ENCODE measurements at places on chromosomes 4 and X.

GRCh38 chr4:129583868-129584267 is 487.9 kb downstream of the C4orf33 start:
- DNase-seq = peak; percentile 5

DNA sequence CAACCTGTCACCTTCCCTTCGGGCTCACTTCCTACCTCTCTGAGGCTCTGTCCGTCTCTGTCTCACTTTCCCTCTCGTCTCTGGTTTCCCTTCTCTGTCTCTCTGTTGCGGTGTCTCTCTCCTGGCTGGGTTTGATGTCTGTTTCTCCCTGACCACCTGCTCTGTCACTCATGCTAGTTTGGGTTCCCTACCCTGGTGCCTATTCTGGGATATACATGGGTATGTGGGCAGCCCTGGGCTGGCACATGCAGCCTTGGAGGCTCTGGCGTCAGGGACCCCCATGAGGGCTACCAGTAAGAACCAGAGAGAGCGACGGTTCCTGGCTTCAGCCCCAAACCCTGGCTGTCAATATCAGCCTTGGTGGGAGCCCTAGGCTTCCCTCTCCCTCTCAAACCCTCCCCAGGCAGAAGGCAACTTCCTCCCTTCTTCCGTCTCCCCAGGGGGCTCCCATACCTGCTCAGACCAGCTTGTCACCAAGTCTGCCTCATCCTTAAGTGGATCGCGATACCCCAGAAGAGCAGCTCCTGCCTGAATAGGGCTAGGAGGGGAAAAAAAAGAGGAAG is 314 bp downstream of the DNASE1L1 start:
- no peak for DNase-seq

- no peak for DNase-seq
Observed at GRCh38 chr4:109499513-109499912, 60.5 kb upstream of the MCUB start.

- DNase-seq = no peak
Observed at GRCh38 chr4:164828955-164829354, 48.0 kb upstream of the APELA start.

GRCh38 chr4:62512271-62512670 is 1312.1 kb downstream of the ADGRL3 start:
- DNase-seq = no peak

DNA sequence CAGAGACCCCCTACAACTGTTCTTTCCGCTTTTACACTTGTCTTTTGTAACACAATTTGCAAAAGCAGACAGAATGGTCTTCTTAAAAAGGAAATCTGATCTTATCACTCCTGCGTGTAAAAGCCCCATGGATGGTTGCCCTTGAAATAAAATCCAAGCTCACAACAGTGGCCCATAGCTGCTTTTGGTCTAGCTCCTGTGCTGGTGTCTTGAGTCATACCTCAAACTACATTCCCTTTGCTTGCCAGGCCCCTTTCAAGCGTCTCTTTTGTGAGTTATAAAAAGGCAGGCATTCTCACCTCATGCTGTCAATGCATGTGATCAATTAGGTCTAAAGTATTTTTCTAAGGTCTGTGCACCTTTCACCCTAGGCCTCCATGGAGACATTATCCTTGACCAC is 27.6 kb downstream of the HPGD start:
- DNase-seq = no peak

- no peak for DNase-seq
Observed at GRCh38 chr4:173410079-173410478, 11.2 kb upstream of the SCRG1 start.

GRCh38 chr4:56055027-56055977 is 106.6 kb downstream of the CEP135 start:
- DNase-seq = no peak

GRCh38 chrX:39336671-39337311 is 535.5 kb downstream of the MID1IP1 start:
- DNase-seq = no peak

DNA sequence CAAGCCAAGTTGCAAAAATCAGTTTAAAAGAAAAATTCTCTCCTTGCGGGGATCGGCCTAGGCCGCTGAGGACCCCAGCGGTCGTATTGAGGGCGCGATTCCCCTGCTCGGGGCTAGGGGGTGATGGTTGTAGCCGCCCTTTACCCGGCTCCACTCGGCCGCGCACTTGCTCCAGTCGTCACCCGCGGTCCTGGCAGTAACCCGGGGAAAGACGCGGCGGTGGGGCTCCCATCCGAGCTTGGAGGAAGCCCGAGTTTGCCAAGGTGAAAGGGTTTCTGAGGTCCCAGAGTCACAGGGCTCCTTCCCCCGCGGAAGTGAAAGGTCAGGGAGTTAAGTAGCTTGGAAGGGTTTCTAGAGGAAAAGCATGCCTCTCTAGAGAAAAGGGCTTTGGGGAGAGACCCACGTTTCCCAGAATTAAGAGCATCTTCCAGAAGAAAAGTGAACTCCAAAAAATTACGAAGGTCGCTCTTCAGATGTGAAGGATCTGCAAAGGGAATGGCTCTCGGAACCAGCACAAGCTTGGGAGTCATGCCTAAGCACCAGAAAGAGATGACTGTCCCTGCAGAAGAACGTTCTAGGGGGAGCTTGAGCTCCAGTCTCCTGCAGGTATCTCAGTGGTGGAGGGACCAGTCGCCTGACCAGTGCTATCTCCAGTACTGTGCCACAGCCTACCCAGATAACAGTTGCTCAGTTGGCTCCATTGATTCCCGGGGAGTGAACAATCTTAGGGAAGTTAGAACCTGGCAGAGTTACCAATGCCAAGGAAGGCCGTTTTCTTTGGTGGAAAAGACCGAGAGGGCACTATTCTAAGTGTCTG is 875 bp downstream of the LAP3 start:
- DNase-seq = peak; percentile 53

- no peak for DNase-seq
Observed at GRCh38 chr4:32417113-32417704, 1697.0 kb downstream of the PCDH7 start.

DNA sequence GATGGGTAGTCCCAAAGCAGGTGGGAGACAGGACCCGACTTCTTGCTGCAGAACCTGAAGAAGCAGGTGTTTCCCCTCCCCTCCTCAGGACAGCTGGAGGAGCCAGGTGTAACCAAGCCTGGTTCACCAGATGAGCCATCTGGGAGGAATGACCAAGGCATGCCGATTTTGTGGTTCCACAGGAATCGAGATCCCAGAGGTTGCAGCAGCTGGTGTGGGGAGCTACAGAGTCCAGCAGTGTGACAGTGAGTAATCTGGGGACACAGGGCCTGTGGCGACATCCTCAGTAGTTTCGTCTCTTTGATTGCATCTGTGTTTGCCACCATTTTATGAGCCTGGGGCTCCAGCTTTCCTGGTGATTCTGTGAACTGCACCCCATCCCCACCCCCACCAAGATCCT is 2.6 kb upstream of the NDP start:
- peak; percentile 54 for DNase-seq

- DNase-seq = peak; percentile 48
Observed at GRCh38 chr4:139934057-139934707, 219.8 kb downstream of the MAML3 start.

DNA sequence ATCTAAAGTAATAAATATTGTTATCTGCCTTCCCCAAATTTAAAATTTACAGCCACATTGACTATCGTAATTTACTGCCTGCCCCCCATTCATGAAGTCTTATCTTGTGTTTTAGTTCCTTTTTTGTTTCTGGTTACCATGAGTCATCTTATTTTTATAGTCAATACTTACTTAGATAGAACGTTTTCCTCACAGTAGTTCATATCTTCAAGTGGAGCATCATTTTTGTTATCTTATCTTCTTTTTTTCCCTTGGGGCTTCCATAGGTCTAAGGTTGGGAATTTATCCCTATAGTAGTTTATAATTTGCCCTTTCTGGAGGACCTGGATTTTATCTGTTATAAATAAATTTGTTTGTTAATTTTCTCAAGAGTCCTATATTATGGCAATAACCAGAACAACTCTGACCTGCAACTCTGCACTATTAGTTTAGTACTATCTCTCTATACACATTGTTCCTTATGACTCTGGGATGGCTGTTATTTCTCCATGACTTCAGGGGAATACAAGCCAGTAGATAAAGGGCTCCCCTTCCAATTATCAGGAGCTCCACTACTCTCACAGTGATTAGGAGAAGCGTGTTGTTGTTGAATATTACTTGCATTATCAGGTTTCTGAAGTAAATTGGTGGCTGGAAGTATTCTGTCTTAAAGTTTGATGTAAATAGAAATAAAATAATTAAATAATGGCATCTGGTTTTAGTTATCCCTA is 330.6 kb downstream of the GALNTL6 start:
- DNase-seq = no peak

GRCh38 chr4:143289370-143289769 is 47.3 kb upstream of the GAB1 start:
- no peak for DNase-seq

GRCh38 chr4:138113819-138114400 is 128.2 kb downstream of the SLC7A11 start:
- no peak for DNase-seq

DNA sequence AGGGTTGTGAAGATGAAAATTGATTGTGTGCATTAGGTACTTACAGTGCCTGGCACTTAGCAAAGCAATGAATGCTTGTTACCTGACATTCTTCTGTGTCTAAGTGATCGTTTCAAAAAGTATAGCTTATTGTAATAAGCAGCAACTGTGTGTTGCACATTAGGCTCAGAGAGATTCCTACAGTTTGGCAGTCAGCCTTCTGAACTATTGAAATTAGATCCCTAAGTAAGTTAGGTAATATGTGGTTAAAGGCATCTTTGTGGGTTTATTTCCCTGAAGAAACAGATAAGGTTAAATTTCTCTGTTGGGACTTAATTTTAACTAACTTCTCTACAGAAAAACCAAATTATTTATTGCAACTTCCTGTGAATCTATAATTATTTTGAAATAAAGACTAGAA is 93.4 kb downstream of the REPS2 start:
- no peak for DNase-seq

- DNase-seq = no peak
Observed at GRCh38 chrX:41153448-41153847, 68.2 kb downstream of the USP9X start.

DNA sequence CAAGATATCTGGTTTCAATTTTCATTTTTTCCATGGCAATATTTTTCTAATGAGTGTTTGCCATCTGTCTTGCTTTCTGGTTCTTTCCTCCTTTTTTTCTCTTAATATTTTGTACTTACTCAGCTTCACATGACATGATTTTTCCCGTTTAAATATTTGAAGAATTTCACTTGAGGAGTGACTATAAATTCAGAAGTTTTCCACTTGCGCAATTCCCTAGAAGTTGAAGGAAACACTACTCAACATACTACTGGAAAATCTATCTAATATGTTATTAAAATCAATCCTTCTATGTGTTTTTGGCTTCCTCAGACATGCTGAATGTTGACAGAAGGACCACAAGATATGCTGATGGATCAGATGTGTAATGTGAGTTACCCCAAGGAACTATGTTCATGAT is 36.8 kb upstream of the BANK1 start:
- DNase-seq = no peak

GRCh38 chr4:24229978-24230377 is 340.1 kb upstream of the PPARGC1A start:
- DNase-seq = no peak

DNA sequence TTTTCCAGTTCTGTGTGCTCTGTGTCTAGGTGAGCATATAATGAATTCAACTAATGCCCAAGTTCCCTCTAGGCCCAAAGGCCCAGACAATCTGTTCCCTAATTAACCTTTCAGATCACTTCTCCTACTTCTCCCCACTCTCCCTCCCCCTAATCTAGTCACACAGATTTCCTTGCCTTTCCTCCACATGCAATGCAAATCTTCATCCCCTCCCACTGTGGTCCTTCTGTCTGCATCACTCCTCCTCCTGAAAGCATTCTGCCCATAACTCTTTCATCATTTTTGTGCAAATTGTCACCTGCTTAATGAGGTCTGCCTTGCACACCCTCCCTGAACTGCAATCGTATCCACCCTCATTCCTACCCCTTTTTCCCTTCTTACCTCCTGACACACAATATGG is 346.6 kb downstream of the FBXO8 start:
- no peak for DNase-seq

DNA sequence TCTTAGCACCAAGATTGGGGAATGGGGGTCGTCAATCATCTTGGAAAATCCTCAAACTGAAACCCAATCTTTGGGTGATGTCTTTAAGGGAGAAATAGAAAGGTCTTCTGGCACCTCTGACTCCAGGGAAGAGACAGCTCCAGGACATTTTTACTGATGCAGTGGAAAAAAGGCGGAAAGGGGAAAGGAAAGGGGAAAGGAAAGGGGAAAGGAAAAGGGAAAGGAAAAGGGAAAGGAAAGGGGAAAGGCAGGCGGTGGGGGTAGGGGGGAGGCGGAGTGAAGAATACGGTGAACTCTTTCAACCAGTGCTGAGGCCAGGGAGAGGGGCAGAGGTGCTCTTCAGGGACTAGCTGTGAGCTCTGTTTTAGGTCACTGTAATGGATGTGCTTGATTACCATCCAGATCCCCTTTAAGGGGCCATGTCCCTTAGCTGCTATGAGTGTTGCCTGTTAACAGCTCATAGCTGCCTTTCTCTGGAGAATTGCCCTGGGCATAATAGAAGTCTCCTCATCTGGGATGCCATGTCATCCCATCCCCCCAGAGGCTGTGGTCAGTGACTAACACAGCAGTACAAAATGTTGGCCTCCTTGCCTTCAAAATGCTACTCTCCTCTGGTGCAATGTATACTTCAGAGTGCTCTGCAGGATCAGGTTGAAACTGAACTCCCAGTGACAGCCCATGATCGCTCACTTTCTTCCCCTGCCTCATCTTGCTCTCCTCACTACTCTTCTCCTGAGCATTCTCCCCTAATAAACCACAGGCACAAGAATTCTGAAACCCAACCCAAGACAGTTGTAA is 92.4 kb upstream of the AP1S2 start:
- DNase-seq = peak; percentile 35

- DNase-seq = no peak
Observed at GRCh38 chr4:175805846-175806245, 6.2 kb downstream of the GPM6A start.

GRCh38 chr4:11074581-11075241 is 354.0 kb downstream of the HS3ST1 start:
- DNase-seq = no peak

GRCh38 chr4:86857341-86858052 is 8.3 kb upstream of the SLC10A6 start:
- DNase-seq = no peak

GRCh38 chrX:31268359-31268758 is 196.5 kb upstream of the FTHL17 start:
- no peak for DNase-seq

DNA sequence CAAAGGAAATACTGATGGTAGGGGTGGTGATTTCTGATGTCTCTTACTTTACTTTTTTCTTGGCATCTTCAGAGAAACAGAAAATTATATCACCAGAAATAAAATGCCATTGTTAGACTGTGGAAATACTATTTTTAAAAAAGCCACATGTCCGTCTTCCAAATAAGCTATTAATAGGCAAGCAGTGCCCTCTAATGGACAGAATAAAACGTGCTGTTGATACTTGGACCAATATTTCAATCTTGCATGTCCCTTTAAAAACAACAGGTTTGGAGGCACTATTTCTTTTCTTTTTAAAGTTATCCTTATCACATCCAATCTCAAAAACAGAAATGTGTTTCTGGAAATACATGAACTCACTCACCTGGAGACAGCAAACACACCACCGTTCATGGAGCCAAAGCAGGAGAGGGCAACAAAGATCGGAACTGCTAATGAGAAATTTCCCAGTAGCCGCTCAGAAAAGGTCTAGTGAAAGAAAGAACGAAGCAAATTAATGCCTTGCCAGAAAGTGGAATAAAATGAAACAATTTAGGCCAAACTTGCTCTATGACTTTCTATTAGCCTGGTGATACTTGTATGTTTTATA is 59.2 kb downstream of the SLC7A11 start:
- DNase-seq = peak; percentile 67
